T-helper 9 cell (primary cell): ENCODE measurements at places on chromosomes 13 and 19.
A peak's percentile ranks its signal among the peaks of the same experiment; 100 is the strongest.

DNA sequence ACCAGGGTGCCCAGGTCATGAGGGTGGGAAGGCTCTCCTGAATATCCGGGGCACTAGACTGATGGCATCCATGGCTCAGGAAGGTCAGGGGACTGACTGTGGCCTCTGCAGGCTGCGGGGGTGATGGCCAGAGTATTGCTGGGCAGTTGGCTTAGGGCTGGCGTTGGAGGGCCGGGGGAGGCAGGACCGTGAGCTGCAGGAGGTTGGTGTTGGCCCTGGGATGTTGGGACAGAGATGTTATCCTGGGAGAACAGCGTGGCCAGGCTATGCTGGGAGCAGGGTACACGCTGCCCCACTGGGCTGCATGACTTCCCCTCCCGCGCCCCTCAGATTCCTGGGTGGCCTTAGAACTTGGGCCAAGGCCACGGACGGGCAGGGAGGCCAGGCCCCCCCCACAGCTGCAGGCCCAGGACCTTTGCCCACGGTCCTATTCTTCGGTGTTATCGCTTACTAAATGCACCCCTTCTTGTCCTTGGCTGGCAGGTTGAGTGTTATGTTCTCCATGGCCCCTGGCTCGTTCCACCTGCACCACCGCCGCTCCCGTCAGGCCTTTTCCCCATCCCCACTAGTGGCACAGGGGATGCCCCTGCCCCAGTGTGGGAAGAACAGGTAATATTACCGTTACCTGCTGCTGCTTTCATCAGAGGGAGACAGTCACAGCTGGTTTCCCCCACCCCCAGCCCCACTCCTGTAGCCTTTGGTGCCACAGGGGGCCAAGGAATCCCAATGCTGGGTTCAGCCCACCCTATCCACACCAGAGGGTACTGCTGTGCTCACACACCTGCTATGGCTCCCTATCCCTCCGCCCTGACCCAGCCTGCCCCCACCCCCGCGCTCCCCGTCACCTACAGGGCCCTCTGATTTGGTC, 3.2 kb upstream of the ISYNA1 start:
- no peak for DNase-seq

GRCh38 chr13:47546391-47547225, 454.5 kb downstream of the SUCLA2 start:
- DNase-seq = no peak

GRCh38 chr13:111881700-111882099, 185.2 kb upstream of the SOX1 start:
- DNase-seq = no peak

DNA sequence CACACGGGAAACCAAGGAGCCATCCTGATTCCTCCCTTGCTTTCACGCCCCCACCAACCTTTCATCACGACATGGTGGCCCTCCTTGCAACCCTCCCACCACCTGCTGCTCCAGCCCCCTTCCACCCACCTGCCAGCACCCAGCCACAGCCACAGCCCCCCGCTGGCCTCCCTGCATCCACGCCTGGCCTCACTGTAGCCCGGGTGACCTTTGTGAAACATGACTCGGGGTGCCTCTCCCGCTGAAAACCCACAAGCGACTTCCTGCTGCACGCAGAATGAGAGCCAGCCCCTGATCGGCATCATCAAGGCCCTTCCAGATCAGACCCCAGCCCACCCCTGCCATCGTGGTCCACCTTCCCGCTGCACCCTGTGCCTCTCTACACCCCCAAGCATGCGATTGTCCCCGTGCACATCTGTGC, 14.9 kb downstream of the POP4 start:
- no peak for DNase-seq

DNA sequence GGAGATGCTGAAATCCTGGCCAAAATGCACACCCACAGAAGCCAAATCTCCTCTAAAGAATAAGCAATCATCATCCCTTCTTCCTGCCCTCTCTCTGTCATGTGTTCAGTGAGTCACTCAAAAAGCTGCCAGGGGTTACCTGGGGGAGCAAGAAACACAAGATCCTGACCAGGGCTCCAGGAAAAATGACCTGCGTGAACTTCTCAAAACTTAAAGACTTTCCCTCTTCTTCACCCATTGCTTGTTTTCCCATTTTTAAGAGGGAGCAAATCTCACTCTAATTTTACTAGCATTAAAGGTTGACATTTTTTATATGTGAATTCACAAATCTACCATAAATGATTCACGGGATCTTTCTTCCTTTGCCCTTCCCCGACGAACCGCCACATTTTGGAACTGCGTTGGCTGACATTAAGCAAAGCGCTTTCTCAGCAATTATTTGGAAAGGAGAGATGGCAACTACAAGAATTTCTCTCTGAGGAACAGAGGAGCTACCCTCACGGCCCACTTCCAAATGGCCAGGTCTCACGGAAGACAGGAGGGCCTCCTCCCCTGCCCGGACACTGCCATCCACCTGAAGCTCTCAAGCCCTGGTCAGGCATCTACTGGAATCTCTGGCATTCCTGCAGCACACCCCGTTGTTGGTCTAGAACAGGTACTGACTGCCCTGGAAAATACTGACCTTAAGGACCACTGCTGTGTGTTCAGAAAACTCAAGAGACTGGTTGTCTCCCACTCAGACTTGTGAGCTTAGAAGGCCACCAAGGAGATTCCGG, 14.2 kb downstream of the TSHZ3 start:
- no peak for DNase-seq

- DNase-seq = no peak
Measured at GRCh38 chr19:5560156-5560555, 7.6 kb downstream of the TINCR start.

DNA sequence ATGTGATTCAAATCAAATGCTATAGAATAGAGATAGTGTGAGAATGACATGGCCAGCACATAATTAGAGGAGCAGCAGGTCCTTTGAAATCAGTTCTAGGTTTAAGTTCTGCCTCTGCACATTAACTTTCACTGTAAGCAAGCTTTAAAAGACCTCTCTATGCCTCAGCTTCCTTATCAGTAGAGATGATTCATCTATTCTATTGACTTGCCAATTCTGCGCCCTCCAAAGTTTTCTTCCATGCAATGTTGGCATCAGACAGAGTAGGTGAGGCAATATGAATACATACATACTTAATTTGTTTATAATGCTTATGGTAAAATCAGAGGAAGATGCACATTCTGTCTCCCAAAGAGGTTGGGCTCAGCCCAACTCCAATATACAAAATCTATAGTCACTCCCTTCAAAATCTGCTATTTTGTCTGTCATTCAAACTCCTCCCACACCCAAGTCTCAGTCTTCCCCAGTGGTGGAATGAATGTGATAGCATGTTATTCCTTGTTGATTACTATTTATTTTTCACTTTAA, 525.5 kb downstream of the RFC3 start:
- DNase-seq = no peak

- no peak for DNase-seq
Measured at GRCh38 chr13:87107651-87108050, 563.5 kb upstream of the SLITRK5 start.

GRCh38 chr13:30915691-30916541, 9.8 kb downstream of the MEDAG start:
- DNase-seq = no peak

DNA sequence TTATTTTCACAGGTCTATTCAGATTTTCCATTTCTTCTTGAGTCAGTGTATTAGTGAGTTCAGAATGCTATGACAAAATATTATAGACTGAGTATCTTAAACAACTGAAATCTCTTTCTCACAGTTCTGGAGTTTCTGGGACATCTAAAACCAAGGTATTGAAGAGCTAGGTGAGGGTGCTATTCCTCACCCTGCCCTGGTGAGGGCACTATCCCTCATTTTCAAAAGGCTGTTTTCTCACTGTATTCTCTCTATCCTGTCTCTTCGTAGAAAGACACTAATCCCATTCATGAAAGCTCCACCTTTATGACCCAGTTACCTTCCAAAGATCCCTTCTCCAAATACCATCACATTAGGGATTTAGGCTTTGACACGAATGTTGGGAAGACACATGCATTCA, 1617.1 kb downstream of the PCDH9 start:
- no peak for DNase-seq

GRCh38 chr19:43555185-43555770, 20.0 kb downstream of the XRCC1 start:
- peak; percentile 80 for DNase-seq

GRCh38 chr13:68261105-68261504, 1031.0 kb upstream of the PCDH9 start:
- DNase-seq = no peak

DNA sequence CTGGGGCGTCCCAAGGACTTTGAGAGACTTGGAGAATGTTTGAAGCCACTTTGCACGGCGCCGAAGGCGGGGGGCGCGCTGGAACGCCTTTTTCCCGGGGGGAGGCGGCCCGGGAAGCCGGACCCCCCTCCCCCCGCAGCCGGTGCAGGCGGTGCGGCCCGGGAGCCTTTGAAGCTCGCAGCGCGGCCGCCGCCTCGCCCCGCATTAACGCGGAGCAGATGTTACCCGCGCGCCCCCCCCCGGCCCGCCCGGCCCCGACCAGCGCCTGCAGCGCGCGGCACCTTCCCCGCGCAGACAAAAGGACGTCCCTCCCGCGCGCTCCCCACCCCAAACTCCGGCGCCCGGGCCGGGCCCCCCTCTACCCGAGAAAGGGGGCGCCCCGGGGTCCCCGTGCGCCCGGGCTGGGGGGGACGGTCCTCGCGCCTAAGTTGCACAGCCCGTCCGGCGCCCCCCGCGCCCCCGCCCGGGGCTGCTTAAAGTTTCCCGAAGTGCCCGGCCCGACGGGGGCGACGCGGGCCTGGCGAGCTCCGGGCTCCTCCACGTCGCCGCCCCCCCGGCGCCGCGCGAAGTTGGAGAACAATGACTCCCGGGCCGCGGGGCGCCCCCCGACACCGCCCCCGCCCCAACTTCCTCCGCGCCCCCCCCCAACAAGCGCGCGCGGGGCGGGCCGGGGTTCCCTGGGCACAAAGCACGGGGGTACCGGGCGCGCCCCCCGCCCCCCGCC, 685 bp downstream of the TCF3 start:
- peak; percentile 34 for DNase-seq

DNA sequence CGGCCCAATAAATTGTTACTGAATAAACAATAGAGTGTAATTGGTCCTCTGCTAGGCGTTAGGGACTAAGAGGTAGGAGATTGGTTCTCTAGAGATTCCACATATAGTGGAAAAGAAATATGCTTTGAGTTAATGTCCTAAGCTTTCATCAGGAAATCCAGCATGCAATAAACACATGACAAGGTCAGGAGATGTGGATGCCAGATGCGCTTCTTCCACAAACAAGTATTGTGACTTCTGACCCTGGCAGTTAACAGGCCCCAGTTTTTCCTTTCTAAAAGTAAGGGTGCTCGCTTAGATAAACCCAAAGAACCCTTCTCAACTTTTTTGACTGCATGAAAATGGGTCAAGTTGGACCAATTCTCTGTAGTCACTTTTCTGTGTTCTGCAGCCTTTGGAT, 146.5 kb upstream of the SOX21 start:
- DNase-seq = no peak

DNA sequence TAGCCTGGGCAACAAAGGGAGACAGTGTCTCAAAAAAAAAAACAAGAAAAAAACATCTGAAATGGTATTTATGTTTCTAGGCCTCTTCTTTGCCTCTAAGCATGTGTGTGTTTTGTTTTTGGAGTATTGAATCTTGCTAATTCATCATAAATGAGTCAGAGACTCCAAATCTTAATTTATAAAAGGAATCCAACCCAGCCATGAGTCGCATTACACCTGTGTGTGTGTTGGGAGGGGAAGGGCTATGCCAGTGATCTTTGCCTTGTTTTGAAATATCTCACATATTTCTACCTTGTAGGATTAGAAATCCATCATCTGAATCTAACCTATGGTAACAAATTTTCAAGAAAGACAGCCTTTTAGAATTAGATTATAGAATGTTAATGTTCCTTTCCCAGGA, 4.0 kb downstream of the ZNF331 start:
- no peak for DNase-seq

DNA sequence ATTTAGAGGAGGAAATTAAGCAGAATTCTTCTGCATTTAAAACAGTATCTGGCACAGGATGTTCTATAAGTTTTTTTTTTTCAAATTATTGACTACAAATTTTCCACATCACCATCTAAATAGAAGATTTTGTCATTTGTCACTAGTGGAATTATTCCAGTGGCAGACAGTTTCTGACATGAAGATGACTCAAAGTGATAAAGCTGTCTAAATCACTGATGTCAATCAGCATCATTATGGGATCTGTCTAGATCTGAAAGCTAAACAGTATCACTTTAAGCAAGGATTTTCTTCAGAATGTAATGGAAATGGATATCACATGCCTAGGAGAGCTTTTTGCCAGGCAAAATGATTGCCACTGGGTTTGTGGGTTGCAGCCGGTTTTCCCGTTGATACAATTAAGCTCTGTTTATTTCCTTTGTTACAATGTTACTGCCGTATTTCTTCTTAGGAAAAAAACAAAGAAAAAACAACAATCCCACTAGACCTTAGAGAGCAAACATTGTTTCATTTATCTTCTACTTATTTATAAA, 1657.0 kb upstream of the PRR20A start:
- DNase-seq = no peak

- DNase-seq = no peak
Measured at GRCh38 chr13:97768134-97768533, 185.3 kb upstream of the IPO5 start.

GRCh38 chr19:28394725-28395124, 818.2 kb downstream of the UQCRFS1 start:
- DNase-seq = no peak

DNA sequence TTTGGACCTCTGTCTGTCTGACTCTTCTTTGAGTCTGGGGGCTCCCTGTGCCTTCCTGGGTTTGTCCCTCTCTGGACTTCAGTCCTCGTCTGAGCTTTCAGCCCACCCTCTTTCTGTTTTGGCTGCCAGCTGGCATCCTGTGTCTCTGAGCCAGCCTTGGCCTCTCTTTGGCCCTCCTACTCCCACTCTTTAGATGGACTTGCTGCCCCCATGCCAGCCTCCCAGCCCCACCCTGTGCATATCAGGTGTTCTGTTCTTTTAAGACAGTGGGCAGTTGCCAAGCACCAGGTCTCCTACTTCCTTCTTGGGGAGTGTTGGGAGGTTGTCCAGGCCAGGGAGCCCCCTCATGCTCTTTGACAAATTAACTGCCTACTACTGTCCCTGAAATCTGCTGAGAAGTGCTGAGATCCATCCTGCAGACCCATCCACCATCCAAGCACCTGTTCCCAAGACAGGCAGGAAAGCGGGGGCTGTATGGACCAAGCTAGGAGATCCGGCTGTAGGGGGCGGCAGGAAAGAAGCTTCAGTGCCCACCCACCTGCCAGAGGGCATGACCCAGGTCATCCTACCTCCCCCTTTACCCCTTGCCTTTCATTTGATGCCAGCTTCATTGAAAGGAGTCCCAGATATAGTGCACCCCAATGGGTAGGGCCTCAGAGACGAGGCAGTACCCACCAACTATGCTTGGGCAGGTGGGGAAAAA, 9.6 kb downstream of the CIC start:
- no peak for DNase-seq

GRCh38 chr13:32587811-32588170, 1.5 kb downstream of the PDS5B start:
- DNase-seq = no peak
